ENCODE measurements at places on chromosomes 2 and 18.

DNA sequence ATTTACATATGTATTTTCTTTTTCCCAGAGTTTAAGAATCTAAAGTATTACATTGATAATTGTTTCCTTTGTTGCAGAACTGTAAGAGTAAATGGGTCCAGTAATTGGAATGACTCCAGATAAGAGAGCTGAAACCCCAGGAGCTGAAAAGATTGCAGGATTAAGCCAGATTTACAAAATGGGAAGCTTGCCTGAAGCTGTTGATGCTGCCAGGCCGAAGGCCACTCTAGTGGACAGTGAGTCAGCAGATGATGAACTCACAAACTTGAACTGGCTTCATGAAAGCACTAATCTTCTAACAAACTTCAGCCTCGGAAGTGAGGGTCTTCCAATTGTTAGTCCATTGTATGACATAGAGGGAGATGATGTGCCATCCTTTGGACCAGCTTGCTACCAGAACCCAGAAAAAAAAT, 183.8 kb upstream of the STON1 start:
- DNase-seq: no peak

DNA sequence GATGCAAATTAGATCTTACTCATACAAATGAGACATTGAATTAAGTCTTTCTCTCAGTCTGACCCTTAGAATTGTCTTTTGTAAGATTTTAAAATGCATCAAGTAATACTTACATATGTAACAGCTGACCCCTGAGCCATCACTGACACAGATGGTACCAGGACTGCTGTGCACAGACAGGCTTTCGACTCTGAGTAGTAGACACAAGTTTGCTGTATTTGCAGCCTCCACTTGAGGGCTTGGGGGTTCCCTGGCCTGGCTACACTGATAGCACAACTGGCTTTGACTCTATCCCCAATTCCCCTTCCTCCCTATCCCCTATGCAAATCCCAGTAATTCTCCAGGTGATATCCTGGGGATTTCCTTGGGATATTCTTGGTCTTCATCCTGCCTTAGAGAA, 200.7 kb downstream of the RPIA start:
- no peak for DNase-seq

- DNase-seq: no peak
Observed at GRCh38 chr2:236940916-236941520, 144.7 kb upstream of the COPS8 start.

- DNase-seq: no peak
Observed at GRCh38 chr2:102155703-102156515, 13.4 kb downstream of the IL1R1 start.

- DNase-seq: no peak
Observed at GRCh38 chr2:121872651-121873050, 117.2 kb downstream of the TSN start.

DNA sequence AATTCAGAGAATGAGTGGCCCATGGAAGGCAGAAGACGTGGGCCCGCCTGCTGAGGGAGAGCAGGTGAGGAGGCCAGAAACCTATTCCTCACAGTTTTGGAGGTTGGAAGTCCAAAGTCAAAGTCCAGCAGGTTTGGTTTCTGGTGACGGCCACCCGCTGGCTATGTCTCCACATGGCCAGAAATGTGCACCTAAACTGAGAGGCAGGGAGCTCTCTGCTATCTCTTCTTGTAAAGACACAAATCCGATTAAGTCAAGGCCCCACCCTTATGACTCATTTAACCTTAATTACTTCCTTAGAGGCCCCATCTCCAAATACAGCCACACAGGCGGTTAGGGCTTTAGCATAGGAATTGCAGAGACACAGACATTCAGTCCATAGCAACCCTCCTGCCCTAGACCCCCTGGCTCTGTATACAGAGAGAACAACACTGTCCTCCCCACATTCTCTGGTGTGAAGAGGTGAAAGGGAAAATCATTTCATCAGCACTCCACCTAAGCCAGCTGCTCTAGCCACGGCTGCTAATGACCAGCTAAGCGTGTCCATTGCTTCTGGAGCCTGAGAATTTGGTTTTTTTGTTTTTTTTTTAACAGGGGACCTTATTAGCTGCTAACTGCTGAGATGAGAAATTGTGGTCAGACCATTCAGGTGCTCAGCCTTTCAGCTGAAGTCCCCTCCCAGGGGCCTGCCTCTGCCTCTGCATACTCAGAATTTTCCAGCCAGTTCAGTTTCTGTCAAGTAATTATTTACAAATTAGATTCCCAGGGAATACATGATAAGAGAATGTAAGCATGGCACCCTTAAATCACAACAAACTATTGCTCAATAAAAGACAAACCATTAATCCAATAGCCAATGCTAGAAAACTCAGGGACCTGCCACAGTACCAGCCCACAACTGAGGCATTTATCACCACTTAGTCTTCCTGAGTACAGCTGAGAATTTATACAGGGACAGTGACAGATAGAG, 368.7 kb upstream of the ID2 start:
- DNase-seq: no peak

GRCh38 chr2:20660506-20661420, 6.2 kb upstream of the GDF7 start:
- DNase-seq: no peak

DNA sequence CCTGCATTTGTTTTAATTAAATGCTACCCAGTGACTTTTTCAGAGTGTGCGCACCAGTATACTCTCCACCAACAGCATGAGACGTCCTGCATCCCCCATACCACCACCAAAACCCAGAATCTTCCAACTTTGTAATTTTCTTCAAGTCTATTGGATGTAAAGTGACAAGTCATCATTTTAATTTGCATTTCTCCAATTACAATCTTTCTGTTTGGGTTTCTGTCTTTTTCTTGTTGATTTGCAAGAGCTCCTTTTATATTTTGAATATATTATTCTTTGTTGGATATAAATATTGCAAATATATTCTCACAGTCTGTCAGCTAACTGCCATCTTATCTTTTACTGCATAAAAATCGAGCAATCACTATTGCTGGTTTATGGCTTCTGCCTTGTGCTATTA, 96.6 kb downstream of the FAM168B start:
- DNase-seq: no peak

DNA sequence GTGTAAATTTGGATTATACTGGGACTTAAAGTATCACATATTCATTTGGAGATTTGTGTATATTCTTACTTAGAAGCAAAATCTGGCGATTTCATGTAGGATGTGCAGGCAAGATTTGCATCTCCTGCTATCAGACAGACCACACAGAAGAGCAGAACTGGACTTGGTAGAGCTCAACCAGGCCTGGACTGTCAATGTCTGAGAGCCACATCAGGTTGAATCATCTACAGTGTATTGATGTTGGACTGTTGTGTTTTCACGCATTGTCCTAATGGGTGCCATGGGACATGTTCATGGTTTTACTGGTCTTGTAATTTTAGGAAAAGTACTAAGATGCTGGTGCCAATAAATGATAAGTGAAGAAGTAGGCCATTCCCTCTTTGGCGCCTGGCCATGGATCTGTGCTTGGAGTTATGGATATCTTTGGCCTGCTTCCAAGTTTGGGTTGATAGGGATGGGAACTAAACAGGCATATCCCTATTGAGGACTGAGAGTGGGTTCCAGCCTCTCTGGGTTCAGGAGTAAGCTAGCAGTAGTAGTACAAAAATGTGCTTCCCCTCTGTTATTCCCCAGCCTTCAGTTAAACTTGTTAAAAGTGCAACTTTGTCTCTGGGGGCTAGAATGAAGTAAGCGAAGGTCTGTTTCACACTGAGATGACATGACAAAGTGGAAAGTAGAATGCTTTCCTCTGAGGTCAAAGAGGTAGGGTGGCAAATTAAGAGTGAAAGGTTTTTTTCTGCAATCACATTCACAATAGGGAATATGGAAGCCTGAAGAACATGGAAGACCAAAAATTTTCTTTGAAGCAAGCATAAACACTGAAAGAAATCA, 49.2 kb upstream of the NEMP2 start:
- DNase-seq: no peak

GRCh38 chr2:224410946-224411561, 9.1 kb upstream of the FAM124B start:
- no peak for DNase-seq

- no peak for DNase-seq
Observed at GRCh38 chr18:8705961-8706790, 820 bp downstream of the MTCL1 start.

DNA sequence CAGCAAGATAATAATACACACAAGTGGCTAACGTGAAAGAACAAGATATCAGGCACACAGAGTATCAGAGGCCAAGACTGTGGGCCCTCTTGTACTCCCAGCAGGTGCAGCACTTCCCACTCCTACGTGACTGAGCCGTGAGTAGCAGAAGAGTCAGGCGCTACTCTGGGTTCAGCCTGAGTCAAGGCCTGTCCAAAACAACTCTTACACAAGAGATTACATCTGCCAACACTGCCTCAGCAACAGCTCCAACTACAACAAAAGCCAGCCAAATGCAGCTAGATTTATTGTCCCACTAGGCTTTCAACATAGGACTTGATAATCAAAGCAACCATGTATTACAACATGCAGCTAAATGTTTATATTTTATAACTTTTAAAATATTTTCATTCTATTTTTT, 56.2 kb downstream of the ITSN2 start:
- no peak for DNase-seq

DNA sequence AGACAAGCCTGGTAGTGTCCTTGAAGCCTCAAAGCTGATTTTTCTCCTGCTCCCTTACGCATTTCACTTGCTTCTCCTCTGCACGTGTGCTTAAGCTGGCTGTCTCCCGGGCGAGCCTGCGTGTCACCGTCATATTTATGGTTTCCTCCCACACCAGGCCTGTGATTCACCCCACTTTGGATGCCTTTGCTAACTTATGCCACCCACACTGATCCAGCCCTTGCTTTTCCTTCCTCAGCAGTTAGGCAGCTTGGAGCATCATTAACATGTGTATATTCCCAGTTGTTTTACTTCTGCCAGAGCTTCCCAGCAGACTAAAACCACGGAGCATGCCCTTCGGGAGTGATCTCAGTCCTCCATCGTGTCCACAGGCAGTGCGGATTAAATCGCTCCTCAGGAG, 2.2 kb downstream of the ST3GAL5 start:
- DNase-seq: no peak

- DNase-seq: no peak
Observed at GRCh38 chr2:76204048-76204447, 493.3 kb upstream of the GCFC2 start.

GRCh38 chr2:36468463-36469105, 113.0 kb downstream of the CRIM1 start:
- no peak for DNase-seq

GRCh38 chr2:223404616-223405015, 197.5 kb downstream of the SCG2 start:
- DNase-seq: no peak

GRCh38 chr18:10265560-10266333, 188.7 kb upstream of the APCDD1 start:
- DNase-seq: no peak

- DNase-seq: no peak
Observed at GRCh38 chr2:7437716-7438632, 520.8 kb downstream of the RNF144A start.

- no peak for DNase-seq
Observed at GRCh38 chr2:189466656-189467055, 25.4 kb downstream of the WDR75 start.

- no peak for DNase-seq
Observed at GRCh38 chr2:74939919-74940812, 18.3 kb upstream of the POLE4 start.

GRCh38 chr2:227503433-227504406, 31.8 kb downstream of the AGFG1 start:
- no peak for DNase-seq

GRCh38 chr2:134314202-134314601, 60.3 kb downstream of the MGAT5 start:
- DNase-seq: no peak

GRCh38 chr2:70709275-70710037, 58.5 kb downstream of the ADD2 start:
- no peak for DNase-seq

DNA sequence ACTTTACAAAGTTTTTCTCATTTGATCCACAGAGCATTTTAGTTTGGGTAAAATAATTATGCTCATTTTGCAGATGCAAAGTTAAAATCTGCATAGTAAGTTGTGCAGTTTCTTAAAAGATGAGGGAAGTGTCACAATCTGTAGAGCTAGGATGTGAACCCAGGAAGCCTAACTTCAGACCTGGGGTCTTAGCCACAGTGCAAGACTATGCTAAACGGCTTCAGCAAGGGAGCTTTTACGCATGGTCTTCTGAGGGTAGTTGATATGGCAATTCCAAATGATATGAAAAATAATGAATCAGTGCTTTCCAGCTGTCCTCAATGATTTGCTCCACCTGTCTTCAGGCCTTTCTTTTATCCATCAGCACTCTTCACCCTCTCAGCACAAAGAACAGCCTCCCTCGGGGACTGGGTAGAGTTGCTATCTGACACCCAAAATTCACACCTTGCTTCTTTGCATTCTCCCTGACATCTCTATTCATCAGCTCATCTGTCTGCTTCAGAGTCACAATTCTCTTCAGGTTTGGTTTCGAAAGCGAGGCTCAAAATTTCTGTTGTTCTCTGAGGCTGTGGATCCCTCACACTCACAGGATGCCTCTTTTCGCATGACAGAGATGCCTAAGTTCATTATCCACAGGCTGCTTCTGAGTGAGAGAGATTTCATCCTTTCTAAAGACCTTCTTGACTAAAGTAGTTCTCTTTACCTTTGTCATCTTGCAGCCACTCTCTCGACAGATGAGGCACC, 302.5 kb downstream of the NRXN1 start:
- DNase-seq: no peak

- DNase-seq: no peak
Observed at GRCh38 chr2:120831891-120832290, 96.2 kb downstream of the GLI2 start.

- no peak for DNase-seq
Observed at GRCh38 chr2:214156971-214157370, 253.9 kb upstream of the VWC2L start.

GRCh38 chr18:69021211-69021805, 223.4 kb downstream of the CCDC102B start:
- DNase-seq: no peak

DNA sequence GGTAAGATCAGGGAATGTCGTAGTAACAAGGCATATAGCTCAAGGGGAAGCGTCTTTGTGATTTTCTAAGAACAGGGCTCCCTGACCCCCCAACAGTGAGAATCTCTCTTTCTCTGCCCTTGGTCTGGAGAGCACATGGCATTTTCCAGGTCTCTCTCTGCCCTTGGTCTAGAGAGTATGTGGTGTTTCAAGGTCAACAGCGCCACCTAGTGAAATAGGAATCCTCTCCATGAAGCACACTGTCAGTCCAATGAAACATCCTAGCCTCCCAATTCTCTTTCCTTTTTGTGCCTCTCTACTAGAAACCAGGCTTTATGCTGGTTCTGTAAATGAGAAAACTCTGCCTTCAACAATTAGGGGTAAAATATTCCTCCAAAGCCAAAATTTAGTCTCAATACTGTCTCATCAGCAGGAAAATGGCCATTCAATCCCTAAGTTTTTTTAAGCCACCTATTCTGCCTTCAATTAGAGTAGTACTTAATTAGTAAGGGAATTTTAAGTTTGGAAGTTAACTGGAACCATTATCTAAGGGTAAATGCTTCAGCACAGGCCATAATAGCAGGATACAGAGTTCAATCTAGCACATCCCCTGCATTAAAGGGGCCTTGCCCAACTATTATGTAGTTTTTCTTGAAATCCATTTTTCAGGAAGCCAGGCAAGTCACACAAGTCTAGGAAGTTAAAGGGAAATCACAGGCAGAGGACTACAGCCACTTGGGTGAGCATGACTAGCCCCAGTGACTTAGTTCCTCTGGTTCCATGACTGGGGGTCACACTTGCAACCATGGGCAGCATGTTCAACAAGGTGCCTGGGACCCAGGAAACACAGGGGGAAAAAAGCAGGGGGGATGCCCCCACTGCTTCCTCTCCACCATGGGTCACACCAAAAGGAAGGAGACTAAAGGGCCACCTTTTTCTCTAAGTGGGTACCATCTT, 12.4 kb downstream of the DYM start:
- no peak for DNase-seq
